ENCODE measurements at places on chromosomes 11 and 22. TPM values are rescaled to one million over a fixed set of nuclear protein-coding genes. Genes with fewer than 3 reads are reported as not detected.

DNA sequence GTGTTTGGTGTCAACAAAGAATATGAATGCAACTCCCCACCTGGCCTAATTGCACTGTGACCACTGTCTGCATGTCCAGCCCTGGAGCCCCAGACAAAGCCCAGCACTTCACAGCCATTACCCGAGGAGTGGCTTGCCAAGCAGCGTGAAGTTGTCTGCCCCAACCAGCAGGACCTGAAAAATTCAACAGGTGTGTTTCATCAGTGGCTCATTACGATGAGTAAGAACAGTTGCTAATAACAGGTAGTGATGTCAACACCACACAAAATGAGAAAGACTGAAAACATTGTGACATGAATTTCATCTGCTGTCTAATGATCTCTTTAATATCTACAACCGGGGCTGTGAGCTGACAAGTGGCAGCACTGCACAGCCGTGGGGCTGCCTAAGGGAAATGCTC, 10.3 kb downstream of the MRPL21 start:
- no peak for DNase-seq

DNA sequence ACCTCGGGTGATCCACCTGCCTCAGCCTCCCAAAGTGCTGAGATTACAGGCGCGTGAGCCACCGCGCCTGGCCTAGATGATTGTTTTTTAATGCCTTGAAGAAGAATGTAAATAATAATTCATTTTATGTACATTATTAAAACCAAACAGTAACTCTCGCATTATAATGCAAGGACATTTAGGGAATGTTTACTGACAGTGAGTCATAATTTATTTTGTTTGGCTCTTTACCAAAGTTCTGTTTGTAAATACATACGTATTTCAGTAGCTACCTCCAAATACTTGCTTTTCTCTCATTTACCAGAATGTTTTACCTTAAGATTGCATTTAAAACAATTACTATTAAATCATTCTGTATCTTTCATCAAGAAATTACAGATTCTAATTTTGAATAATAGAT, 3.0 kb downstream of the RAB39A start:
- DNase-seq = no peak

DNA sequence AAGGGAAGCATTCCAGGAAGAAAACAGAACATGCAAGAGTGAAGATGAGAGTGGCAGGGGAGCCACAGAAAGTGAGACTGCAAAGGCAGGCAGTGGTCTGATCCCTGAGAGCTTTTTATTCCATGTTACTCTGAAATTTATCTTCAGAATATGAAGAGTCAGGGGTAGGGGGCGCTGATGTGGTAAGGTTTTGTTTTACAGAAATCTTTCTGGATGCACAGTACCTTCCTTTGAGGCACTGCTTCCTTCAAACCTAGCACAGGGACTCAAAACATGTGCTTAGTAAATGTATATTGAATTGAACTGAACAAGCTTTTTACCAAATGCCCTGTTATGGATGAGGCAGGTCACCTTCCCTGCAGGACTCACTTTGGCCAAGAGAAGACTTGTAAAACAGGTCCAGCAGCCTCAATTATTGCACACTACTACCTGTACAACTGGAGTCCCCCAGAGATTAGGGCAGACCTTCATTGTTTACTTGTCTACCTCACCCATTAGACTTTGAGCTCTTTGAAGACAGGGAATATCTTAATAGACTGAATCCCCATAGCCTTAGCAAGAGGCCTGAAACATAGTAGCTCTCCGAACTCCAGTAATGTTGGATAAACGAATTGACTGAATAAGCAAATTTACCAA, 2.2 kb downstream of the PAK1 start:
- no peak for DNase-seq

Gene OR8K5
- not detected for total RNA-seq

DNA sequence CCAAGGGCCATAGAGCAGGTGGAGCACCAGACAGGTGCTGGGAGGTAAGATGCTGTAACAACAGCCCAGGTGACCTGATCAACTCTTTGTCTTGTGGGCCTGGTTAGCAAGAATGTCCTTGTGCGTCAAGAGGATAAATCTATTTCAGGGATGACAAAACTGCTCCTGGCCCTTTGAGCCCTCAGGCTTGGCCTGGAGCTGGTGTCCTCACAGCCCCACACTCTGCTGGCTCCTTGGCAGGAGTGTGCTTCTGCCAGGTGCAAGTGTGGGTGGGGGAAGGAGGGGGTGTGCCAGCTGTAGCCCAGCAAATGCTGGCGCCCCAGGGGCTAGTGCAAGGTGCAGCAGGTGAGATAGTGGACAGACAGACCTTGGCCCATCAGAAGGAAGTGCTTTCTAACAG, 19.5 kb downstream of the AMPD3 start:
- no peak for DNase-seq

Gene NCAM1
- total RNA-seq = 1.8 TPM

Gene MS4A15
- not detected for total RNA-seq

- DNase-seq = no peak
Measured at GRCh38 chr11:131467645-131468394, 97.4 kb downstream of the NTM start.

- no peak for DNase-seq
Measured at GRCh38 chr11:47260366-47260765, 2.6 kb downstream of the NR1H3 start.

DNA sequence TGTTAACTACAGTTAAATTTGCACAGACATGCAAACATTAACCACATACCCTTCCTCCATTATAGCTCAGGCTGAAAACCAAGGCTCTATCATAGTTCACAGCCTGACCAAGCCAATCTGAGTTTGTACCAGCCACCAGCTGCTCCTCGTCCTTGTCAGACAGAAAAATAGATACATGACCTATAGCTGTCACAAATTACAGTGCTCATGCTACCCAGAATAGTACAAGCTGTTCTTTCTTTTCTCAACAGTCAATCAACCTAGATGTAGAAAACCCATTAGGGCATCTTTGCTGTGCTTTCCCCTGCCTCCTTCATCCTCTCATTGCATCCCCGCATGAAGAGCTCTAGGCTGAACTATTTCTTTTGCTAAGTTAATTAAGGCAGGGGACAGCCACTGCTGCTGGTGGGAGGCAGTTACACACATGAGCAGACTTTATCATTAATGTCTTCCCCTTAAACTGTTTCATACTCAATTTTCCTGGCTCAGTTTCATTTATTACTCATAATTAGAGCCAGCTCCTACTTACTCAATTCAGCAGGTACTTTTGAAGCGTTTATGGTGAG, 148.3 kb downstream of the TRPC6 start:
- no peak for DNase-seq

DNA sequence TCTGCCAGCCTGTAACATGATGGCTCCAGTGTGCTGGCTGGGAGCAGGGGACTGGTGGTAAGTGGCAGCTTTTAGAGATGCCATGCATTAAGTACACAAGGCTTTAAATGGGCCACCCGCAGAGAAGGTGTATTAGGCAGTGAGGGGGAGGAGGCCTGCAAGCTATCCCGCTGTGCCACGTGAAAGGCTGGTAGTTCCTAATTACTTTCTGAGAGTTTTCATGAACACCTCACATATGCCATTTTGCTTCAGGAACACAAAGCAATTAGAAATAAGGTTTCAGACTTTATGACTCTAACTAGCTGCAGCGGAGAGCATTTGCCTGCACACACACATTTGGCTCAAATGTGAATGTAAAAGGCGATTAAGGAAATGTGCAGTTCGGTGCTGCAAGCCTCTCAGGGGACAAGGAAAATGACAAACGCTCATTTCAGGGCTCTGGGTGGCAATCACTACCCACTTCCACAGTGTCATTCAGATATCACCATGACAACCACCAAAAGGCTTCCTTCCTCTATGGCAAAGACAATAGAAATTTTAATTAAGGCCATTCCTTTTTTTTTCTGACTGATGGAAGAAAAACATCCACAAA, 116.6 kb downstream of the PLEKHA7 start:
- DNase-seq = no peak

DNA sequence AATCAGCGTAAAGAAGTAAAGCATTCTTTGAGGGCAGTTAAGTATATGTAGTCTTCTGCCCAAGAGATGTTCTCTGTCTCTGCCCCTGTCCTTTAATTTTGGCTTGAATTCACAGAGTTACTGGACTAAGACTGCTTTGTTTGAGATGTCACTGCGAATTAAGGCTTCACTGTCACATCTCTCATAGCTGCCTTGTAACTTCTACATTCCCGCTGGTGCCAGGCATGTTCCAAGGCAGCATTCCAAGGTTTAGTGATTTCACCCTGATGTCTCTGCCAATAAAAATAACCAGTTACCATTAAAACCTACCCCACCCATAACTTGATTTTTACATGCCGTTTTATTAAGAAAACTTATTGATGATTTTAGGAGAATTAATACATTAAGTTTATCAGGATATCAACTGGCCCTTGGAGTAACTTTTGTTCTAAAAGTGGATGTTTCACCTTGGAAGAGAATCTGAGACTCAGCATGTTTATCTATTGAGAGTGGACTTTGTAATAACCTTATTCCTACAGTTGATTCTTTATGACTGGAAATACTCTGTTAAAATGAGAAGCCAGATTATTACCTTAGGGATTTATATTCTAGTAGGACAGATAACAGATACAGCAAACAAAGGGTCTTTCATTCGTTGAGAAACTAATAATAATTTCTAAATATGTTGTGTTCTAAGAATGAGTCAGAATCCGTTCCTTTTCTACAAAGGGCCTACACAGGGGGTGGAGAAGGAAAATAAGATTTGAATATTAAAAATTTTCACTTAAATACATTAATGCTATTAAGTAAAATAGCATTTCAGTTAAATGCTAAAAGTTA, 110.2 kb downstream of the UVRAG start:
- peak; percentile 73 for DNase-seq

Gene NCAPH2
- 33.8 TPM for total RNA-seq

Gene SYT12
- total RNA-seq = 2.8 TPM

All from GM23248 (cell line).